ENCODE measurements at places on chromosomes 16 and 17.

- DNase-seq = peak; percentile 40
These were observed 93.7 kb downstream of the TANGO6 start for GRCh38 chr16:68936736-68937631.

DNA sequence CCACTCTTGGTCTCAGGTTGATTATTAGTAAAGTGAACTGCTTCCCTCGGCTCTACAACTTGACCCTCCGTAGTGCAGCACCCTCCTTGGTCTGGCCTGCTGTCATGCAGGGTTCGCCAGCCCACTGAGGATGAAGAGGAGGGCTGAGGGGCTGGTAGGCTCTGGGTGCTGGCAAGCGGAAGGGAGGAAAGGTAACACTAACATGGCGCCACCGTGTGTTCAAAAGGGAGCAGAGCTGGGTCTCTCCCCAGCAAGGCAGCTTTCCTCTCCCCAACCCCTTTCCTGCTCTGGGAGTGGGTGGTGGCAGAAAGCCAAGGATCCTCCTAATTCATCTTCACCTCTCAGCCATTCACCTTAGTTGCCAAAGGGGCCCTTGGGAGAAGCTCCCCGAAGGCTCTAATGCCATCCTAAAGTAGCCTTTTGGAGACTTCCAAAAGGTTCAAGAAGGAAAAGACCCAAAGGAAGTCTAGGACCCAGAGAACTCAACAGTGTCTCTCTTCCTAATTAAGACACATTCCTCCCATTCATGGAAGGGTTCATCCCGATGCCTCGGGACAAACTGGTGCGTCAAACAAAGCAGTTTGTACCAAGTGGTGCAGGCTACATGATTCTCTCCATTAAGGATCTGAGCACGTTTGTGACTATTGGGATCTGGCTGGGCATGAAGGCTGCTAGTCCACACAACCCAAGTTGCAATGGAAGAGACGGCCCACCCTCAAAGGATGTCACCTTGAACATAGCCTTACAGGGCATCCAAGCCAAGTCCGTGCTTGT, 90.8 kb upstream of the TOB1 start:
- DNase-seq = peak; percentile 69

DNA sequence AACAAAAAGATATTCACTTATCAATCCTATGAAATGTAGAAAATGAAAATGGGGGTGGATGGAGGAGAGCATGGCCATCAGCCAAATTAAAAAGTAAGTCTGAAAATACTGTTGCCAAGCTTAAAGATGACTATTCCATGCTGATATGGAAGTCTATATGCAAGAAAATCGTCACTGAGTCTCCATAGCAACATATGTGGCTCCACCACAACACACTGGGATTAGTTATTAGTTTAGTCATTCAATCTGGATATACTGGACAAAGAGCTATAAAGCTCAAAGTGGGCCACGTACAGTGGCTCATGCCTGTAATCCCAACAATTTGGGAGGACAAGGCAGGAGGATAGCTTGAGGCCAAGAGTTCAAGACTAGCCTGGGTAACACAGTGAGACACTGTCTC, 24.7 kb upstream of the PSMD7 start:
- DNase-seq = no peak

GRCh38 chr16:80147026-80147655, 393.7 kb upstream of the DYNLRB2 start:
- no peak for DNase-seq

- peak; percentile 91 for DNase-seq
These were observed 41.1 kb upstream of the FOXJ1 start for GRCh38 chr17:76182016-76182764.

GRCh38 chr17:78525511-78526160, 51.6 kb downstream of the DNAH17 start:
- DNase-seq = no peak

DNA sequence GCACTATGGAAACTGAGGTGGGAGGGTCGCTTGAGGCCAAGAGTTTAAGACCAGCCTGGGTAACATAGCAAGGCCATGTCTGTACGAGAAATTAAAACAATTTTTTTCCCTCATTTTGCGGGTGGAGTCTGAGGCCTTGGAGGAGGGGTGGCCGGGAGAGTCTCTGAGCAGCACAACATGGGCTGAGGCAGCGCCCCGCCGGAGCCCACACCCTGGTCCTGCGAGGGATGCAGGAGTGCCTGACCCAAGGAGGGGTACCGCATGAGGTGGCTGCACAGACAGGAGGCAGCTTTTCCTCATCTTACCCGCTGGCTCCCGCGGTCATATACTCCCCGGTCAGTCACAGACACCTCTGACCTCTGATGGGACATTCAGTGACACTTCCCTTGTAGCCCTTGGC, 67.7 kb downstream of the MSI2 start:
- DNase-seq = no peak

GRCh38 chr17:70905796-70906195, 736.5 kb downstream of the KCNJ2 start:
- peak; percentile 78 for DNase-seq

- DNase-seq = peak; percentile 59
These were observed 8.2 kb downstream of the SYNGR2 start for GRCh38 chr17:78176548-78177025.

DNA sequence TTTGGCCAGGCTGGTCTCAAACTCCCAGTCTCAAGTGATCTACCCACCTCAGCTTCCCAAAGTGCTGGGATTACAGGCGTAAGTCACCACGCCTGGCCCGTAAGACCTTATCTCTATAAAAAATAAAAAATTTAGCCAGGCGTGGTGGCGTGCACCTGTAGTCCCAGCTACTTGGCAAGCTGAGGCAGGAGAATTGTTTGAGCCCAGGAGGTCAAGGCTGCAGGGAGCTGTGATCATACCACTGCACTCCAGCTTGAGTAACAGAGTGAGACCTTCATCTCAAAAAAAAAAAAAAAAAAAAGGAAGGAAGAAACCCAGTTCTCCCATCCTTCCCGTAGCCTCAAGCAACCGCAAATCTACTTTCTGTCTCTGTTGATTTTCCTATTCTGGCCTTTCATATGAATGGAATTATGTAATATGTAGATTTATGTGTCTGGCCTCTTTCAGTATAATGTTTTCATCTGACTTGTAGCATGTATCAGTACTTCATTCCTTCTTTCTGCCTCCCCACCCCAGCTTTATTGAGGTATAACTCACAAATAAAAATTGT, 11.2 kb downstream of the CASC3 start:
- DNase-seq = no peak

- no peak for DNase-seq
These were observed 10.9 kb upstream of the ST6GALNAC1 start for GRCh38 chr17:76654408-76654807.

- no peak for DNase-seq
These were observed 5.5 kb upstream of the SLC7A5 start for GRCh38 chr16:87874639-87875427.

GRCh38 chr16:66364117-66364958, 2.2 kb upstream of the CDH5 start:
- DNase-seq = no peak

DNA sequence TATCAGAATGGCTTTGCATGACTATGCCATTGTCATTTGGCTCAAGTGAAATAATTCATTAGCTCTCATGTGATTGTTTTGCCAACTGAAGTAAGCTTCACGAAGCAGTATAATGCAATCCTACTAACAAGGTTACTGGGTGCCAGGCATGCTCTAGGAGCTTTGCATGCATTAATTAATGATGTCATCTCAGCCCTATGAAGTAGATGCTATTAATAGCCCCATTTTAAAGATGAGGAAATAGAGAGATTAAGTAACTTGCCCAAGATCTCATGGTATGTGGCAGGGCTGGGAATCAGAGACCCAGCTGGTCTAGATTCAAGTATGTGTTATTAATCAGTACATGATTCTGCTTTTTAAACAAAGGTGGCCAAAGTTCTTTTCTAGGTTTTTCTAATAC, 14.1 kb downstream of the KRT39 start:
- peak; percentile 64 for DNase-seq

DNA sequence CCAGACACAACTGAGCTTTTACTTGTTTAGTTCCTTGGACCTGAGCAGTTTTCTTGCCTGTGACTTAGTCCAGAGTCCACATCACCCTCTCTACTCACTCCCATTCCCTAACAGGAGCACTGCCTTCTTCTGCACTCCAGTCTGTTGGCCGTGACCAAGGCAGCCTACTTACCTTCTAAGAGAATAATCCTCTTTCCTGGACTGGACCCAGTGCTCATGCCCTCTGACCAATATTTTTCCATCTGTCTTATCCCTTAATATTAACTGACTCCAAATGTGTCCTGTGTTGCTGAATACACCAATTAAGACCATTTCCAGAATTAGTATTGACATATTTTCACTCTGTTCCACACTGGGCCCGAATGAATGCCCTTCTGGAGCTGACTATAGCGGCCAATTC, 681.0 kb upstream of the KIF2B start:
- DNase-seq = no peak

DNA sequence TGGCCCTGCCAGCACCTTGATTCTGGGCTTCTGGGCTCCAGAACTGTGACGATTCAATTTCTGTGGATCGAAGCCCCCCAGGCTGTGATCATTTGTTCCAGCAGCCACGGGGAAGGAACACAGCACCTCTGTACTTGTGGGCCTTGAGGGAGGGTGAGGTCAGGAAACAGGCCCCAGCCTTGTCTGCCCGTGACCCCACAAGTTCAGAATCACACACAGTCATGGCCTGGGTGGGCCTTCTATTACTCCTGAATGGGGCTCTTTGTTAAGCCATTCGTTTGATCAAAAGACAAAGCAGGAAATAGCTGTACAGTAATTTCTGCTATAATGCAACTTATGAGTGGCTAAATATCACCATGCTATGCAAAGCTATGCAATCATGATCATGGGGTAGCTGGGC, 10.1 kb downstream of the ST6GALNAC2 start:
- no peak for DNase-seq

DNA sequence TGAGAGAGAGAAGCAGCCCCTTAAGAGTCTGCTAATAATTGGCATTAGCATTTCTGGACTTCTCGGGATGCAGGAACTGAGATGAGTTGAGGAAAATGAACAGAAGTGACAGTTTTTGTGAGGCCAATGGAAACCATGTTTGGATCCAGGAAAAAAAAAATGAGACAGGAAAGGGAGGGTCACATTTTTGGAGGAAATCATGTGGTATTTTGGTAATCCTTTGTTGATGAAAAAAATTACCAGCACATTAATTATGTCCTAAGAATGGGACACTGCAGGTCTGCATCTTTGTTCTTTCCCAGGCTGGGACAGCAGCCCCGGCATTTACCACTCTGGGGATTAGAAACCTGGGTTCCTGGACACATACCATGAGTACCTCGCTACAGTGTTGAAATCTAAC, 109.9 kb upstream of the ZFHX3 start:
- no peak for DNase-seq

DNA sequence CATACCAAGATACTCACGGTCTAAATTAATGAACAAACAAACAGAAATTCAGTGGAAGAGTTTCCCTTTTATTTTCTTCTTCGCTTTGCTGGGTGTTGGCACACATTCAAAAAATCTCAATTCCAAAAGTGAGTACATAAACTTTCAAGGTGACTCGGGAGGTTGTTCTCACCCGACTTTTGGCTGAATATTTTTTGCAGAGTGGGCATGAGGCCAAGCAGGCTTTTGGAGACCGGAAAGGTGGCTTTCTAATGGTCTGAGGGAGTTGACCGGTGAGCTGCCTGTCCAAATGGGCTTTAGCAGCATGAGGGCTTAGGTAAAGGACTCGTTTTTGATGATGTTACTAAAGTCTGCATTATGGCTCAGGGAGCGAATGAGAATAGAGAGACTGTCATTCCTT, 318.7 kb downstream of the CPPED1 start:
- DNase-seq = no peak

DNA sequence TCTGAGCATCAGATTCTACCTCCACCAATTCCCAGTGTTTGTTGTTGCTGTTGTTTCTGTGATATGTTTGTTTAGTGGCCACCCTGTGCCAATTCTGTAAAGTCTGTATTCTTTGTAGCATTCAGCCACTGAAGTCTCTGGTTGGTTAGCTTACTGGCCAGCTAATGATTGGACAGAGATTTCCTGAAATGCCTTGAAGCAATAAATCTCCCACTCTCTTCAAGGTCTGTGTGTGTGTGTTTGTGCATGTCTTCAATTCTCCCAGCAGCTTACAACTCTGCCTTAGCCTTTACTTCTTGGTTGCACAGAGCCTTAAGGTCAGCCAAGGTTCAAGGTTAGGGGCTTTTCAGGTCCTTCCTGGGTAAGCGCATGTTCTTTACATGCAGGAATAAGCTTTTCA, 38.2 kb downstream of the PRPSAP2 start:
- DNase-seq = no peak

DNA sequence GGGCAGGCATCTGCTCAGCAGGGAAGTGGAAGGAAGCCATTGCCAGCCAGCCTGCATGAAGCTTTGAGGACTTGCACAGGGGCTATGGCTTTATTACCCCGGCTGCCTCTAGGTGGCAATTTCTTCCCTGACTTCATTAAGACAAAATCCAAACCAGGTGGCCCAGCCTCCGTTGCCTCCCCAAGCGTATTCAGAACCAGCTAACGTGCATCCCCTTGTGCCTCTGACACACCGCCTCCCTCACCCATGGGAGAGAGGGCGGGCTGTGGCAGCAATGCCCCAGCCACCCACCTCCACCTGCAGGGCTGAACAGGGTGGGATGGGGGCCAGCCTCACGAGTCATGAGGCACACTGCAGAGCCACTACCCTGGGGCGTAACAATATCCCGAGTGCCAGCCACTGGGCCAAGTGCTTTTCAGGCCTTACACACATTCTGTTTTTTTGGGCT, 6.8 kb downstream of the KIFC3 start:
- peak; percentile 45 for DNase-seq

DNA sequence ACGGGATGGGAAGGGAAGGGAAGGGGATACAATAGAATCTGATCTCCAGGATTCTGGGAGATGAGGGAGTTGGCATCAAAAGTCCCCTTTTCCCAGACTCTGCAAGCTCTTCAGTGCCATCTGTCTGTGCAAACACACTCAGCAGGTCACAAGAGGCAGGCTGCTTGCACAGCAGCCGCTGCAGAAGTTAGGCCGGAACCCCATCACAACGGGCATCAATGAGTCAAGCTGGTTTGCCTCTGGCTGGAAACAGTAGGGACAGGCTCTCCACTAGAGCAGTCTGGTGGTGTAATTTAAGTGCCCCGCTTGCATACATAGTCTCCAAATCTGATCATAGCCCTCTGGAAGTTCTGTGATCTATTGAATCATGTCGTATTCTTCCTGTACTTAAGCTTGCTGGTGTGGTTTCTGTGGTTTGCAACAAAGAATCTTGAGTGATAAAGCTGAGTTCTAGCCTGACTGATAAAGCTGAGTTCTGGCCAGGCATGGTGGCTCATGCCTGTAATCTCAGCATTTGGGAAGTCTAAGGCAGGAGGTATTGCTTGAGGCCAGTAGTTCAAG, 33.7 kb upstream of the KDM8 start:
- DNase-seq = peak; percentile 48

DNA sequence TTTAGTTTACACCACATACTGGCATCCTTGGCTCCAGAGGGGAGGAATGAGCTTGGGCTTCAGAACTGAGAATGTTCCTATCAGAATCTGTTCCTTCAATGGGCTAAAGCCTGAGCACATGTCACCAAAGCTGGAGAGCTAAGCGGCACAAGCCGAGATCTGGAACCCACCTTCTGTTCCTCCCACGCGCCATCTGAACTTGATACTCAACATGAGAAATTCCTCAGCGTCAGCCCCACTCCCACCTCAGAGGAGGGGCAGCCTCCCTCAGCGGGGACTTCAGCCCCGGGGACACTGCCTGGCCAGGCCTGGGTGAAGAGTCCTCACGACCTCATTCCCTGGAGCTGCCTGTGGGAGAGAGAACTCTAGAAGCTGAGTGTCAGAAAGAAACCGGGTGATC, 22.8 kb upstream of the SLC47A1 start:
- DNase-seq = no peak

Data from AG08396 (cell line).